Stimulated activated CD8-positive, alpha-beta memory T cell treated with anti-CD3 and anti-CD28 coated beads, Interleukin-2, amount 100 ng/mL, for 48 hours (primary cell): ENCODE measurements at places on chromosomes 2 and 18.

GRCh38 chr2:164535280-164536025, 85.8 kb downstream of the GRB14 start:
- no peak for DNase-seq

DNA sequence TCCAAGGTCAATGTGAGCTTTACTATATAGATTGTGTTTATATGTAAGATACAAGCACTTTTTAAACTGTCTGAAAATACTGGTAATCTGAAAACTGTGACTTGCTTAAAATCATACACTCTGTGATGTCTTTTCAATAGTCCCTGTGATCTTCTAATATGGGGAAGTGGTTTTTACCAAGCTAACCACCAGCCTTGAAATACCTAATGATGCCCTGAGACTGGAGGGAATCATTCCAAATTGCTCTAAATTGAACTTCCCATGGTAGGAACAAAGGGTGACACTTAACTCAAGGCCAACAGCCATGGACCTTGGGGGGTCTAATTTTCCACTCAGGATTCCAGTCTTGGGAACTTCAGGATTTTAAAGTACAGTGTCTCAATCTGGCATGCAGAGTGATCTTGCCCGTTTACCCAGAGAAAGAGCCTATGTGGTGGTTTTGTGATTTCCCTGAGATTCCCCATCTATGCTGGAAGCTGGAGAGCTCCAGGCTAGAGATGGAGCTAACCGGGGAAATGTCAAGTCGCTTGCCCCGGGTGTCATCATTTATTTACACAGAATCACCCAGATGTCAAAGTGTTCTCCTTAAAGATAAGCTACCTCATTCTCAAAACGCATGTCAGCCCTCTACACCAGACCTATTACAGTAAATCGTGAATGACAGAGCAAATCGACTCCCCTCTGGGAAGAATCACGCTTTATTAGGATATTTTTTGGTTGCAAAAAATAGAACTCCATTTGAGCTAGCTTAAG, 198.5 kb downstream of the SP3 start:
- DNase-seq = no peak

- peak; percentile 91 for DNase-seq
These were observed at the start of gene ACSL3 for GRCh38 chr2:222860740-222861410. Gene ACSL3, plus strand, starts transcription at chr2:222861036. Its CDS starts 47,737 bp downstream, at chr2:222908773.

- DNase-seq = no peak
These were observed 73.8 kb upstream of the ZFP36L2 start for GRCh38 chr2:43300222-43300621.

GRCh38 chr18:40109252-40110049, 1845.6 kb upstream of the PIK3C3 start:
- DNase-seq = no peak

DNA sequence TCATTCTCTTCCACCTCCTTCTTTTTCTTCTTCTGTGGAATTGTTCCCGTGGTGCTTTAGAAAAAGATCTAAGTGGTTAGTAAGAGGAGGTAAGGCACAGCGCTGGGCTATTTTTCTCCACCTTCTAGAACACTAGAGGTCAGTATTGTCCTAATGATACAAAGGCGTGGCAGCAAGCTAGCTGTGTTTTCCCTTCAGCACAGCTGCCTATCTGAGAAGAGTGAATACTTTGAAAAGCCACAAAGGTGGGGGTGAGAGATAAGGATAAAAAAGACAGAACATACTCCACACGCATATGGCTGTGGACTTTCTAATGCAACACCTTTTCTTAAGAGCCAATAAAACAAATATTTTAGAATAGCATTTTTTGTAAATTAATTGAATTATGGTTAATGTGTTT, 2.1 kb downstream of the CNTNAP5 start:
- no peak for DNase-seq

- DNase-seq = no peak
These were observed 15.7 kb downstream of the CCBE1 start for GRCh38 chr18:59681521-59682004.

DNA sequence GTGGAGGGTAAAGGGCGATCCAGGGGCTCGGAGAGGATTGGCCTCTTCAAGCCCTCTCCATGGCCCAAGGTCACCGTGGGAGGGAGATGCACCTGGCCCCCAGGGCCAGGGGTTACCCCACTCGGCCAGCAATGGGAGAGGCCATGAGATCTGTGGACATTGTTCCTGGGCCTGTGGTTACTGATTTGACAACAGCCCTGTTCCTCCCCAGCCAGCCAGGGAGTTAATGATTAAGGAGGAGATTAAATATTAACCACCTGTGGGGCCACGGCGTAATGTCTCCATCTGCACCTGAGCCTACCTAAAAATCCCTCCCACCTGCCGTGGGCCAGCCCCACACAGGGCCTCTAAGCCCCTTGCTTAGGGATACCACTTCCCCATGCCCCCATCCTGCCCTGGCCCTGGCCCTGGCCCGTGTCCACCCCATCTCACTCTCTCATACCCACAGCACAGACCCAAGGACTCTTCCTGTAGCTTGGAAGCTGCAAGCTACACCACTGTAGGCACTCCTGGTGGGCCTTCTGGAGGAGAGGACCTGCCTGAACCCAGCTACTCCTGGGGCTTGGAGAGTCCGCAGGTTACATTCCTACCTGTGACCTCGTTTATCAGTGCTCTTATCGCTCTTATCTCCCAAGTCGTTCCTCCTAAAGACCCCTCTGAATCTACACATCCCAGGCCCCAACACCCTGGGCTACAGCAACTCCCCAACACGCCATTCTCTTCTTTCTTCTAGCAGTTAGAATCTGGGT, 32.1 kb downstream of the ZFP36L2 start:
- DNase-seq = no peak

GRCh38 chr18:69564602-69565001, 163.9 kb downstream of the DOK6 start:
- DNase-seq = no peak

GRCh38 chr2:200127848-200128247, 172.5 kb downstream of the MAIP1 start:
- no peak for DNase-seq

DNA sequence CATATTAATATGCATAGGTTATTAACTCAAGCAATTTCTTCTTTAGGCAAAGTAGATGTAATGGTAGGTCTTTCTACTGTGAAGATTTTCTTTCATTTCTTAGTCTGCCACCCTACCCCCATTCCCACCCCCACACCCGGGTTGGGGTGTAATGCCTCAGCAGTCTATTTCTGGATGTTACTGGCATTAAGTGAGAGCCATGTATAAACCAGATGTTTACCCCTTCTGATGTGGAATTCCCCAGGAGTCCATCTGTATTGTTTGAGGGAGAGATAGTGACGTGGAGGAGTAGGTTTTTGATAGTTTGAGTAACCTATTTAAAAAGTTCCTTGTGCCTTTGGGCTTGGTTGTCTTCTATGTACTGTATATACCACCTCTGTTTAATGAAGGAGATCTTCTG, 11.8 kb downstream of the TDRD15 start:
- DNase-seq = no peak

- DNase-seq = no peak
These were observed 44.8 kb downstream of the NAB1 start for GRCh38 chr2:190693533-190694232.

- DNase-seq = no peak
These were observed 105.6 kb downstream of the MAPK4 start for GRCh38 chr18:50665519-50665918.

- no peak for DNase-seq
These were observed 226.0 kb upstream of the LRRTM1 start for GRCh38 chr2:80530442-80531064.

DNA sequence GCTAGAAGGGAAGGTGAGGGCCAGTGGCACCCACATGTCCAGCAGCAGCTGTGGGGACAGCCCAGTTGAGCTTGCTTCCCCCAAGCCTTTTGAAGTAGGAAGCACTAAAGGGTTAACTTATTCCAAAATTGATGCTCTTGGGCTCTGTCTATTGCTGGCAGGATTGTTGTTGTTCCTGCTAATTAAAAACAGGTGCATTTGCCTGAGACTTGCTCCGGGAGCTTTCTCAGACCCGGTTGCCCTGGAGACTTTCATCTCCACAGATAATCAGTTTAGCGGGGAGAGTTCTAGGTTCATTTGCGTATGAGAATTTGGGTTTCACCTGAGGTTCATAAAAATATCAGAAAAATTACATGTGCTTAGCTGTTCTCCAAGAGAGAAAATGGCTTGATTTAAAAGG, 277.3 kb downstream of the LRATD1 start:
- no peak for DNase-seq

DNA sequence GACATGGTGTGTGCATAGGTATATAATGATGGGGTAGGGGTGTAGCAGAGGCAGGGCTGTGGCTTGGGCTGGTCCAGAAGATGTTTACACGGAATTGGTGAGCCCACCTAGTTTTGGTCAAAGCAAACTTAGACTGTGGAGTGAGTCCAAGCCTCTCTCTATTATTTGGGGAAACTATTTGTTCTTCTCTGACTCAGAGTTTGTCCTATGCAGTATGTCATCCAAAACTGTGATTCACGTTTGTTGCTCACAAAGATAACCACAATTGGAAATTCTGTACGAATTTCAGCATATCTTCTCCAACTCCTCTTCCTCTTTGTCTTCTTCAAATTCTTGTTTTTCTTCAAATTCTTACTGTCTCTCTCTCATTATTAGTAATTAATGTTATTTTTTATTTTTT, 292.9 kb downstream of the XIRP2 start:
- no peak for DNase-seq

GRCh38 chr18:49368161-49368875, 92.1 kb downstream of the DYM start:
- DNase-seq = no peak

- DNase-seq = no peak
These were observed 76.1 kb downstream of the CMPK2 start for GRCh38 chr2:6789559-6790138.

GRCh38 chr18:48928787-48929186, 22.0 kb downstream of the SMAD7 start:
- peak; percentile 59 for DNase-seq

DNA sequence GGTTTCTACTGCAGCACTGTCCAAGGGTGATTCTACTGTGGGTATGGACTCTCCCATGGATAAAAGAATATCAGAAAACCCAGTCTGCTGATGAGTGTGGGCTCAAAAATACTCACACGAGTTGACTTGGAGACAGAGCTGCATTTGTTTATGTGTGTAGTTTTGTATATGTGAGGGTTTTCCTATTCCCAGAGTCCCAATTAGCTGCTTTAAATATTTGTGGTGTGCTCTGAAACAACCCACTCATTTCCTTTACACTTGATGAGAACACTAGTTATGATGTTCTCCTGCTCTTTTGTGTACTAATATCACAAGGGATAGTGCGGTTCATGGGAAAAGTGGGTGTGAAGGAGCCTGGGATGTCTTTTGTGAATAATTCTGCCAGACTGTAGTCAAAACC, 337.3 kb downstream of the PLCL1 start:
- DNase-seq = no peak

GRCh38 chr2:30373881-30374302, 73.2 kb upstream of the LCLAT1 start:
- no peak for DNase-seq

- DNase-seq = no peak
These were observed 35.8 kb upstream of the ASPRV1 start for GRCh38 chr2:69997015-69997830.

- no peak for DNase-seq
These were observed 101.8 kb upstream of the NDUFV2 start for GRCh38 chr18:9000733-9001132.

DNA sequence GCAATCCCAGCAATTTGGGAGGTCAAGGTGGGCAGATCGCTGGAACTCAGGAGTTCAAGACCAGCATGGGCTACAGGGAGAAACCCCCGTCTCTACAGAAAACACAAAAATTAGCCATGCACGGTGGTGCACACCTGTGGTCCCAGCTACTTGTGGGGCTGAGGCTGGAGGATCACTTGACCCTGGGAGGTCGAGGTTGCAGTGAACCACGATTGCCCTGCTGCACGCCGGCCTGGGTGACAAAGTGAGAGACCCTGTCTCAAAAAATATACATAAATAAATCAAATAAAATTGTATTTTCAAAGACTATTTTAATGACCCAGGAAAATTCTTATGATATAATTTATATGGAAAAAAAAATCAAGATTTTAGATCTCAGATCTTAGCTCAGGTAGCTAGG, 191.5 kb downstream of the ZFP36L2 start:
- DNase-seq = no peak

DNA sequence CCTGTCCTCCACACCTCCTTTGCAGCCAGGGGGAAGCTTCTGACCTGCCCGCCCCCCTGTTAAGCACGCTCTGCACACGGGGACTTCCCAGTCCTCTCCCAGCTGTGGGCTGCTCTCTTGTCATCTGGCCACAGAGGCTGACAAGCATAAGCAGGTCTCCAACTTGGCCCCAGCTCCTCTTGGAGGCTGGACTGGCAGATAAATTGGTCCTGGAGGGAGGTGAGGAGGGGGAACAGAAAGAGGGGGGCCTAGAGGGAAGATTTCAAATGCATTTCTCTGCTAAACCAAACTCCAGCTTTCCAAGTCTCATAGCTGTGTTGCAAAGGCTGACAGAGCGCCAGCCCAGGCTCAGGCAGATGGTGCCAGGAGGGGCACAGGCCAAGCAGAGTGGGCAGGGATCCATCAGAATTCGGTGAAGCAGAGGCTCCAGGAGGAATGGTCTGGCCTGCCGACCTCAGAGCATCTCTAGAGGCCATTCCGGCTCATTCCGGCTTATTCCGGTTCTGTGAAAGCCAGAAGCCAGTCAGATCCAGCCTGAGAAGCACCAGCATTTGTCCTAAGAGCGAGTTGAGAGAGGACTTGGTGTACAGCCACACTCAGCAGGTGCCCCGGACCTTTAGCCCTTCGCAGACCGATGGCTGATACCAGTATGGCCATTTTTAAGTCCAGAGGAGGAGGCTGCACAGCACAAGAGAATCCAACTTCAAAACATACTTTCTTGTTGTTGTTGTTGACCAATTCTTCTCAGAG, 508.9 kb upstream of the MYT1L start:
- no peak for DNase-seq

GRCh38 chr2:61639721-61640120, 101.6 kb upstream of the XPO1 start:
- no peak for DNase-seq

DNA sequence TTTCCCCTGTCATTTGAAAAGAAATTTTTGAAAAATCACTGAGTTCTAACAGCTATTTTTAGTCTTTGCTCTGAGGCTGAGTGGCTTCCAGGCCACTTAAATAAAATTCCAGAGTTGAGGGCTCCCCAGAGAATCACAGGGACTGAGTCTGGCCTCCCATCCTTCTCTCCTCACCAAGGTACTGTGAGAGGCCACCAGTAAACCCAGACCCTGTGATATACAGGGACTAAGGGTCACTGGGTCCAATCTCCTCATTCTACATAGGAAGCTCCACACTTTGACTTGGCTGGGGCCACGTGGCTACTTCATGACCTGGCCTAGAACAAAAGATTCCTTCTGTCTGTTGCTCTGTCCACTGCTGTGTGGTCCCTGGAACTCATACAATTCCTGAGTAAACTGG, 123.2 kb upstream of the CDCA7 start:
- no peak for DNase-seq
